ENCODE measurements at places on chromosomes 11 and 22.

DNA sequence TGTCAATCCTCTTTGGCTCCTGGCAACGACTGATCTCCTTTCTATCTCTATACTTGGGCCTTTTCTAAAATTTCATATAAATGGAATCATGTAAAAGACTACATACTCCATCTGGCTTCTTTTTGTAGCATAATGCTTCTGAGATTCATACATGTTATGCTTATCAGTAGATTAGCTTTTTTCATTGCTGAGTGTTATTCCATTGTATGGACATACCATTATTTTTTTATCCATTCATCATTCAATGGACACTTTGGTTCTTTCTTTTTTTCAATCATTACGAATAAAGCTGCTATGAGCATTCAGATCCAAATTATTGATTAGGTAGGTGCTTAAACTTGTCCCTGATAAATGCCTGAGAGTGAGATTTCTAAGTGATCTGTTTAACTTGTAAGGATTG lies 11.7 kb upstream of the ARL14EP start:
- DNase-seq, result no peak

GRCh38 chr11:81989093-81989492 lies 744.6 kb downstream of the FAM181B start:
- no peak for DNase-seq

DNA sequence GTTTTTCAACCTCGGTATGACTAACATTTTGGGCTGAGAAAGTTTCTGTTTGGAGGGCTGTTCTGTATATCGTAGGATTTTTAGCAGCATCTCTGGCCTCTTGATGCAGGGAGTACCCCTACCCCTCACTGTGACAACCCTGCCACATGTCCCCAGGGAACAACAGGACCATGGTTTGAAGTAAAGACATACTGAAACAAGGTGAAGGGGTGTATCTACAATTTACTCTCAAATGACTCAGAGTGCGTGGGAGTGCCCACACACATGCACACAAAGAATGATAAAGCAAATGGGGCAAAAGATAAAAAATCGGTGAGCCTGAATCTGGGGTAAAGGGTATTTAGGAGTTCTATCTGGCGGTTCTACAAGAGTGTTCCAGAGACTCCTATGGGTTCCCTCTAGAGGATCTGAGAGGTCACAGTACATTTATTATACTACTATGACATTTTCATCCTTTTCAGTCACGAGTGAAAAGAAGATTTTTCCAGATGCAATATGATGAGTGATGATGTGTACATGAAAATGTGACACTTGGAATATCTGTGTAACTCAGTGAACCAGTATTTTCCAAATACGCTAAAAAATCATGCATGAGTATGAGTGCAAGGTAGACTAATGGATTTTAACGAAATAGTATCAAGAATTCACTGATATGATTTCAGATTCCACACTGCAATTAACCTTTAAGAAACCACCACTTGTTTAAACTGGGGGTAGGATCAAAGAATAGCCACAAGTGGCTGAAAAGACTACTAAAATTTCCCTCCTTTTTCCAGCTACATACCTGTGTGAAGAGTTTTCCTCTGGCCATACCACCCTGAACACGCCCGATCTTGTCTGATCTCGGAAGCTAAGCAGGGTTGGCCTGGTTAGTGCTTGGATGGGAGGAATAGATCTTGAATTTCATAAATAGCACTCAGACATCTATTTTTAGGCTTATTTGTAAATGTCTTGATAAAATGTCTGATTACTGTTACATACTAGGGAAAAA lies 56.3 kb upstream of the YPEL1 start:
- no peak for DNase-seq

DNA sequence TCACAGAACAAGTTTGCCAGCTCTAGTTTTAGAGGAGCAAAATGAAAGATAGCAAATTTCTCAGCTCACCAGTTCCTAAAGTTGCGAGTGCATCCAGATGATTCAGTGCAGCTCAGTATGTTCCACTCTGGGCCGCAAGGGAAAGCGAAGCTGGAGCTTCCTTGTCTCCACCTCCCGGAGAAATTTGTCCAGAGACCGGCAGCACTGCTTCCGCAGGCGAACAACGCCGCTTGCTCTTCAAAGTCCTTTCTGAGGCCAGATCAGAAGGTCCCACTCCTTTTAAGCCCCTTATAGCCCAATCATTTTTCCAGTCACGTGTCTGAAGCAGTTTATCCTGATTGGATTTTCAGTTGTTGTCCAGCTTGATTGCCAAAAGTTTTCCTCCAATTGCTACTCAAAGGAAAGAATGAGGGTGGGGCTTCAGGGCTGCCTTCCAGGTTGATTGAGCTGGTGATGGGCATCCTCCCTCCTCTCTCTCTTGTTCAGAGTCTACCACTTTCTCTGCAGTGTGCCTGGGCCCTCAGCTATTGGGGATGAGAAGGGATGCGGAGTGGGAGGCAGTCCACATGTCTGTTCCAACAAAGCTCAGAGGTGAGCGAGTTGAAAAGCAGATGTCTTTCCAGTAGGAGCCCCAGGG lies at the start of gene ZNF280A:
ZNF280A (minus strand) TSS at position 251 of the 637 bp plus-strand sequence. CDS start 4,640 bp downstream, outside the sequence.
- no peak for DNase-seq

DNA sequence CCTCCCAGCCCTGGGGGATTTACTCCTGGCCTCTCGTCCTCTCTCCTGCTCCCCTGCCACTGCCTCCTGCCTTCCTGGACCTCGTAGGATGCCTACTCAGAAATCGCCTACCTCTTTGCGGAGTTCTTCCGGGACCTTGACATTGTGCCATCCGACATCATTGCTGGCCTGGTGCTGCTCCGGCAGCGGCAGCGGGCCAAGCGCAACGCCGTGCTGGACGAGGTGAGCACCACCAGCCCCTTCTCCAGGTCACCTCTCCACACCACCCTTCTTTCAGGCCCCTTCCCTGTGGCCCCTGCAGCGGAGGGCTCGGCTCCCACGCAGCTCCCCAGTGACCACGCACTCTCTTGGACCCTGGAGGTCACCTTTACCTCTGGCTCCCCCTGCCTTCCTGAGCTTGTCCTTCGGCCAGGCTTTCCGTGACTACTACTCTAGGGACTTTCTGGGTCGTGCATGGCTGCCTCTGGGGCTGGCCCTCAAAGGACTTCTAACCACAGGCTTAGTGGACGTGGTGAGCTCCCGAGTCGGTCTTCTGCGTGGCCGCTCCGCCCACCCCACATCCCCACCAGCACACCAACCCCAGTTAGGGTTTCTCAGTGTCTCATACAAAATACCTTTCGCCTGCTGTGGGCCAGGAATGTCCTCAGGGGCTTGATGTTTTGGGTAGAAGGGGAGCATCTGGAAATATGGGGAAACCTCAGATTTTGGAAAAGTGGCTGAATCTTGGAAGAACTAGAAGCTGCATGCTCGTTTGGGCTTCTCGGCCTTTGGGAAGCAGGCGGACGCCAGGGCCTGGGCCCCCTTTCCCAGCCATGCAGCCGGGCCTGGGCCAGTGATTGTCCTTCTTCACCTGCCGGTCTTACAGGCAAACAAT lies 24.1 kb upstream of the MYRF start:
- DNase-seq, result no peak

GRCh38 chr11:131488238-131488637 lies 117.8 kb downstream of the NTM start:
- DNase-seq, result no peak

DNA sequence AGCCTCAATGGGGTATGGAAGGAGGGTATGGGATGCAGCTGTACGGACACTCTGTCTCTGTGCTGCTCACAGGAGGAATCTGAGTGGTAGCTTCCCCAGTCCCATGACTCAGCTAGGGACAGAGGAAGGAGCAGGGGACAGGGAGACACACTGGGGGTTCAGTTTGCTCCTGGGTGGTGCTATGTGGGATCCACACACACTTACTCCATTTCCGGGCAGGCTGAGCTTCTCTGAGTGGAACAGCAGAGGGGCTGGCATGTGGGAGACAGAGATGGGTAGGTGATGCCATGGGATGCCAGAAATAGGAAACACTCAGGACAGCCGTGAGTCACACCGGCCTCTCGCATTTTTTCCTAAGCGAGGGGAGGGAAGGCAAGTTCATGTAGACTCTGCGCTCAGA lies 59.2 kb upstream of the KIRREL3 start:
- DNase-seq, result no peak

- peak; percentile 49 for DNase-seq
Observed at GRCh38 chr11:22787551-22788162, 41.9 kb downstream of the SVIP start.

DNA sequence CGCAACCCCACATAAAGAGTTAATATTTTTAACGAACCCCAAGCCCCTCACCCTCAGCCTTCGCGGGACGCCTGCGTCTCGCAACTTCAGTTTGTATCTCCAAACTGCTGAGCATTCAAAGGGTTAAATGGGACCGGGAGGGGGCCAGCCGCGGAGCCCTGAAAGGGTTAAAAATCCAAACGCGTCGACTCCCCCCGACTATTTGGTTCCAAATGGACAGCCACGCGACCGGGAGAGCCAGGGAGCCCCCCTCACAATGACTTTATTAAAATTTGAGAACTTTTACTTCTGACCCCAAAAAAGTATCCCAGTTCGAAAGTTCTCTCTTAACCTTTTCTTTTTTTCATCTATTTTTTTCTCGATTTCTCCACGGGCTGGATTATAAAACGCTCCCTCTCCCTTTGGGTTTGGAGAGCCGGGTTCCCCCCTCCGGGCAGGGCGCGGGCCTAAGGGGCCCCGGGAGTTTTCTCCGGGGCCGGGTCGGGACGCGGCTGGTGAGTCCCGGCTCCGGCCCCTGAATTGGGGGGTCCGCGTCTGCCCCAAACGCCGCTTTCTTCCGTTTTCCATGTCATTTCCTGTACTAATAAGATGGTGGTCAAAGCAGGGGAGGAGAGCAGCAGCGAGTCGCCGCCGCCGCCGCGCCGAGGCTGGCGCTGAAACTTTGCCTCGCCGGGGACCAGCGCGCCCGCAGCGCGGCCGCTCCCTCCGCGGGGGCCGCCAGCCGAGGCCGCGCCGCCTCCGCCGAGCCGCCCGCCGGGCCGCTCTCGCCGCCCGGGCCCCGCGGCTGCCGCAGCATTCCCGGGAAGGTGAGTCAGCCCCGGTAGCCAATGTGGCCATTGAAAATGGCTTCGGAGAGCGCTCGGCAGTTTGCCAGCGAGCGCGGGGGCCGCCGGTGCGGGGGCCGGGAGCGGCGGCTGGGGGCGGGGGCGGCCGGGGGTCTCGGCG lies at the start of gene PRDM11:
PRDM11 (plus strand) TSS at position 568 of the 945 bp plus-strand sequence. CDS start 35,128 bp downstream, outside the sequence.
- peak; percentile 44 for DNase-seq

GRCh38 chr11:67629386-67630227 lies at the start of gene NUDT8:
Gene NUDT8 (minus strand): TSS chr11:67629937. CDS start chr11:67629911, 26 bp downstream.
- DNase-seq, result peak; percentile 51
